ENCODE measurements at places on chromosomes 1 and 21.

DNA sequence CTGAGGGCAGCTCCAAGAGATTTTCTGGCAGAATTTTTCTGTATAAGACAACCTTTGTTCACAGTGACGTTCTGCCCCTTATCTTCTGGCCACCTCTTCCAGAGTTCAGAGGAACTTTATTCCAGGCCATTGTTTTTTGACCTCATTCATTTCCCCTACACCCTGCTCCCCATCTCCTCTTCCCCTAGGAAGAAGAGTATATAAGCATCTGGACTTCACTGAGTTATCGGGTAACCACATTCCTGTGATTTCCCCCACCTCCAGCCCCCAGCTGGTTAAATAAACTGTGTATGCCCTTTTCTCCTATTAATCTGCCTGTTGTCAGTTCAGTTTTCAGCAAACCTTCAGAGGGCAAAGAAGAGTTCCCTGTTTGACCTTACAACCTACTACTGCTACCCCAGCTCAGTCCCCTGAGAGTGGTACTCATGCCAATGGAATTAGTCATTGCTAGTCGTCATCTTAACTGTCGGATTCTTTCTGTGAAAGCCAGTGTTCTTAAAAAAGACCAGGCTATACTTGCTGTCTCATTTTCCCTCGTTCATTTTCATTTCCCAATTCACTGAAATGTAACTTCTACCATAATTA is 14.3 kb upstream of the ALG14 start:
- DNase-seq, result no peak

GRCh38 chr1:185046668-185047067 is 1.3 kb downstream of the RNF2 start:
- DNase-seq, result no peak

- DNase-seq, result no peak
Observed at GRCh38 chr21:41758550-41758949, 8.3 kb downstream of the RIPK4 start.

- no peak for DNase-seq
Observed at GRCh38 chr1:110756506-110756905, 81.8 kb upstream of the KCNA3 start.

- DNase-seq, result no peak
Observed at GRCh38 chr1:233459968-233460367, 132.4 kb downstream of the MAP3K21 start.

DNA sequence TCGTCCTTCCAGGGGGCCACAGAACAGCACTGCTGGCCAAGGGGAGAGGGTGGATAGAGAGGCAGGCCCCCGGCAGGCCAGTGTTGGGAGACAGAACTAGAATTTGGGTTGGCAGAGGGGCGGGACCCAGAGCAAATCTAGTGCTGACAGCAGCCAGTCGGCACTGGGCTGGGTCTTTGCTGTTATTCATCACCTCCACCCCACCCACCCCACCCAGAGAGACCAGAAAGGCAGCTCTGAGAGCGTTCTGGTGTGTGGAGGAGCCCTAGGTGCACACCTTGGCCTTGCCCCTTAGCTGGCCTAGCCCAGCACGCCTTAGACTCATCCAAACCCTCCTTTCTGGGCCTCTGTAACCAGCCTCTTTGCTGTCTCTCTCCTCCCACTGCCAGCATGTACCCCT is 6.4 kb upstream of the PKP1 start:
- DNase-seq, result no peak

DNA sequence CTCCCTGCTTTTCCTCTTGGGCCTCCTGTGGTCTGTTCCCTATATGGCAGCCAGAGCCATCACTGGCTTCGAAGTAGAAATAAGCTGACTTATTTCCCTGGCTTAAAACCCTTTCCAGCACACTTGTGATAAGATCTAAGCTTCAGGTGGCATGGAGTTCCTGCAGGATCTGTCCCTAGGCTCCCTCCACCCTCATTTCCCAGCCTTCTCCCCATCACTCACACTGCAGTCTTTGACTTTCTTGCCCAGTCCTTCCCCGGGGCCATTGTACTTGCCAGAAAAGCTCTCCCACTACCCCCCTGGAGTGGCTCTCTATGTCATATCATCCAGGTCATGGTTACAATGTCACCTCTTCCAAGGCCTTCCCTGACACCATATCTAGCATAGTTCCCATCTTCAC is 55.8 kb downstream of the KCNJ6 start:
- peak; percentile 52 for DNase-seq

DNA sequence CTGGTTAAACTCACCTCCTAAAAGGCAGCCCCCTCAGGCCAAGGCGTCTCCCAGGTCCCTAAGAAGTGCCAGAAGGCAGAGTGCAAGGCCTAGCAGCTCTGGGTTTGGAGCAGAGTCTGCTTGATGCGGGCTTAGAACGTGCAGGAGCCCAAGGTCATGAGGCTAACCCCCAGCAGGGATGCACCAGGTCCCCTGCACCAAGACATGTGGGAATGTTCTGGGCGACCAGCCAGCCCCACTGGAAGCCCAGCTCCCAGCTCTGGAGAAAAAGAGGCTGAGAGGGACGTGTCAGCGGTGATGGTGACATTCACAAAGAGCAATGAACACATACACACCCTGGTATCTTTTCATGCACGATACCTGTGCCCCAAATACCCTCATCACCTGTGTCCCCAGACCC is 5.1 kb downstream of the LRRN2 start:
- no peak for DNase-seq

GRCh38 chr1:198867182-198867581 is 228.3 kb downstream of the PTPRC start:
- DNase-seq, result no peak

GRCh38 chr1:152622803-152623202 is at the start of gene LCE3A:
Gene LCE3A, minus strand, starts transcription at chr1:152623103. Its CDS starts 0 bp downstream, at chr1:152623103.
- DNase-seq, result no peak

DNA sequence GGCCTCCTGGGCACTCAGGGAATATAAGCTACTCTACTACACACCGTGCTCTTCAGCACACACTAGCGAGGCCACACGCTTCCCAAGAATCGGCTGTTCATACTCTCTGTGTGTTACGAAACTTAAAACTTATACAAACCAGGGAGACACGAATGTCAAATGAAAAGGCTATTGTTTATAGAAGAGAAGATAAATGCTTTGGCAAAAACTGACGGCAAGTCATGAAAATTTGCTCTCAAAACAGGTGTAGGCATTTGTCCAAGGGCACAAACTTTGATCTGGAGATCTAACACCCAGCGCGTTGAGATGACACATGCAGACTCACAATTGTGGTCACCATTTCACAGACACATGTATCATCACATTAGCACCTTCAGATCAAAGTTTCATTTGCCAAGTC is 46.1 kb downstream of the USP48 start:
- no peak for DNase-seq

GRCh38 chr1:239570878-239571277 is 184.5 kb downstream of the CHRM3 start:
- DNase-seq, result no peak

DNA sequence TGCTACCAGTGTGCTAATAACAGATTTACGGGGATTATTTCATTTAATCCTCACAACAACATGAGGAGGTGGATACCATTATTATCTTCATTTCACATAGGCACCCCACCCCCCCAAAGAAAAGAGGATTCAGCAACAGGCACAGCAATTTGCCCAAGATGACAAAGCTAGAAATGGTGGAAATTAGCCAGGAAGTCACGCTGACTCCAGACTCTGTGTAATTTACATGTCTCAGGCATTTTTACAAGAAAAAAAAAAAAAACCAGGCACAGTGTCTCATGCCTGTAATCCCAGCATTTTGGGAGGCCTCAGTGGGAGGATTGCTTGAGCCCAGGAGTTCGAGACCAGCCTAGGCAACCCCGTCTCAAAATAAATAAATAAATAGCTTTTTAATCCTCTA is 37.5 kb upstream of the PRDM2 start:
- DNase-seq, result no peak

- no peak for DNase-seq
Observed at GRCh38 chr1:77063118-77063517, 156.1 kb downstream of the PIGK start.

- no peak for DNase-seq
Observed at GRCh38 chr21:14273736-14274538, 58.0 kb downstream of the RBM11 start.

GRCh38 chr1:156959925-156960324 is 39.5 kb downstream of the LRRC71 start:
- DNase-seq, result no peak

GRCh38 chr1:17447501-17447992 is 8.1 kb upstream of the RCC2 start:
- no peak for DNase-seq

DNA sequence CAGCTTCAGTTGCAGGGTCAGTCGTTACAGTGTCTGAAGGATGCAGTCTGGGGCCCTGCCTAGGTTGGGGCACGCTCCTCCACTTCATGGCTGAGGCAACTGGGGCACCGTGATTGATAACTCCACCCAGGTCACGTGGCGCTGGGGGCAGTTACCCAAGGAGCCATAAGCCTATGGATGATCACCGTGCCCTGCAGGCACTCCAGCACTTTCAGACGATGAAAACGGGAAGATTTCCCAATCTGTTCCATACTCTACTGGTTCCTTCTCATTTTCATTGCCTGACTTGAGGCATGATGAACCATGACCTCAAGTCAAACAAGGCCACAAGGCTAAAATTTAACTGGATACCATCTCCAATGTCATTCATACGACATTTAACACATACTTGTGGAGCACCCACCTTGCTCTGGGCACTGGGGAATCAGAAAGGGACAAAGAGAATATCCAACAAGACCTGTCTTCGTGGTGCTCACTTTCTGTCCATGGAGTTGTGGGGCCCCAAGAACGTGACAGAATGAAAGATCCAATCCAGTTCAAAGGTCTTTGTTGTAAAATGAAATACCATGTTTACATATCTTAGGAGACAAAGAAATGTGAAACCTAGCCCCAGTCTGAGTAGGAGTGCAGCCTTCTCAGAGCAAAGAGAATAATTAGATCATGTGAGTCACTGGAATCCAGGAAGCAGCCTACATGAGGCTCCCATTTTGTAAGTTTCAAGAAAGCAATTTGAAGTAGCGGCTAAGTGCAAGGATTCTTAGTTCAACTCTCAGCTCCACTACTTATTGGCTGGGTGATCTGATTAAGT is 39.4 kb upstream of the SPOCD1 start:
- DNase-seq, result no peak

GRCh38 chr1:12109901-12110300 is 46.8 kb downstream of the TNFRSF8 start:
- DNase-seq, result no peak

Data from vagina (tissue), 2 donors.